ENCODE measurements at places on chromosomes 2 and 18.

GRCh38 chr2:105180491-105180972, 61.0 kb upstream of the GPR45 start:
- DNase-seq = no peak

- peak; percentile 49 for DNase-seq
Measured at GRCh38 chr2:241271706-241272302, 43.7 kb downstream of the HDLBP start.

- DNase-seq = peak; percentile 53
Measured at GRCh38 chr2:174603280-174603679, 5.7 kb upstream of the WIPF1 start.

DNA sequence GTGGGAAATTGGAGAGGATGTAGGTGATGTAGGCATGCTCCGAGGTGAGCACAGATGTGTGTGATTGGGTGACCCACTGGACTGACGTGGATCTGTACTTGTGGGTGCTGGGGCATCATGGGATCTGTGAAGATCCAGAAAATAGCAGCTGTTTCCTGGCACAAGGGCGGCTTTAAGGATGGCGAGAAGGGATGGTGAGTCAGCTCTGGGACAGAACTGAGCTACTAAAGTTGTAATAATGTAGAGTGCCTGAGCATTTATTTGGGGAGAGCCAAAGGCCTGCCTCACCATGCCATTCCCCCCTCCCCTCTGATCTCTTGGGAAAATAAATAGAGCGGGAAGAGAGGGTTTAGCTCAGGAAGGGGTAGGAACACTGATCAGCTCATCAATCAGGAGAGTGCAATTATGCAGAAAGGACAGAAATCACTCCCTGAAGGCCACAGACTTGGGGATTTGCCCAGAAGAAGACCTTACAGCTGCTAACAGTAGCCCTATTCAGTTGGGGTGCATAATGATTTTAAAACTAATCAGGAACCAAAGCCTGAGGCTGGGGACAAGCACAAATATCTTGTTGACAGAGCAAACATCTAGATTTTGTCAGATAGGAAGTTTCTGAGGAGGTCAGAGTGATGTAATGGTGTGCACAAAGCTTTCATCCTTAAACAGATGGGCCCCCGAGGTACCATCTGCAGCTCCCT, 30.3 kb downstream of the TANC1 start:
- no peak for DNase-seq

- no peak for DNase-seq
Measured at GRCh38 chr2:74499267-74499939, at the start of gene LBX2. TSS of gene LBX2 (minus strand) at chr2:74499603. CDS start at chr2:74499537, 66 bp downstream.

DNA sequence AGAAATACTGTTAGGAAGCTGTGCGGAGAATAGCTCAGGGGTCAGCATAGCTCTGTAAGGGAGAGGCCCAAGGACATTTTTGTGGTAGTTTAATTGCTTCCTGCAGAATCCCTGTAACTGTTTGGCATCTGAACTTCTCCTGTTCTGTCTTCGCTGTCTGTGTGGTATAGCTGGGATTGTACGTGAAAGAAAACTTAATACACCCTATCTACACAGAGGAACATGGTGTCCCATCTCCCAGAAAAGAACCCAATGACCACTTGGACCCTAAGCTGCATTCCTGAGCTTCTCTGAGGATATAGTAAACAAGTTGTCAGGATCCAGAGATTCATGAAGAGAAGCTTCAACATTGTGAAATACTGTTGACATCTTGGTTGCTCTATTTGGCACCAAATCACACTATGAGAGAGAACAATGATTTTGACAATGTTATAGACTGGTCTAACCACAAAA, 81.3 kb downstream of the CDC42EP3 start:
- peak; percentile 82 for DNase-seq

DNA sequence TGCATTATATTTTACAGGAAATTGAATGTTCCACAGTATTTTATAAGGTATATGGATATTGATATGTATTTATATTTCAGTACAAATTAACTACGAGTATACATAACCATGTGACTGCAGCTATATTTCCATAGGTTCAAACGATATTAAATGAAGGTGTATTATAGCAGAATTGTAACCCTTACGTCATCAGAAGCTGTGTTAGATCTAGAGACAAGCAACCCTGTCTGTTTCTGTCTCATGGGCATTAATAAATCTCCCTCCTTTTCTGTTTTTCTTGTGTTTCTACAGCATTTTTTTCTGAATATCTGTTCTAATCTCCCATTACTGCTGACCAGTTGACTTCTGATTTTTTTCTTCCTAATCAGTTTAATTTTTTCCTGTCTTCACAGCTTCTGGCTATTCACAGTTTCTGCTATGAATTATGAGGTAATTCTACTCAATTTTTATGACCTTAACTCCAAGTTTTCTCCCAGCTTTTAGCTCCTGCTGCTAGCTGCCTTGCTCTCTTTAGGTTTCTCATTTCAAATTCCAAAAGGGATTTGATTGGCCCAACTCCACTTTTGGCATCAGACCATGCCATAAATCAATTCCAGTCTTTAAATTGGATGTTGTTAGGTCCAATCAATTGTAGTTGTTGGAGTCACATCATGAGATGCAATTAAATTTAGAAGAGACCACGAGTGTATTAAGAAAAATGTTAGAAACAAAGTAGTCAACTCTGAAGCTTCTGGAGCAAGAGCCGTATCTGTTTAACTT, 277.5 kb upstream of the ZSWIM2 start:
- no peak for DNase-seq

GRCh38 chr2:191276792-191277465, 31.7 kb downstream of the MYO1B start:
- no peak for DNase-seq

DNA sequence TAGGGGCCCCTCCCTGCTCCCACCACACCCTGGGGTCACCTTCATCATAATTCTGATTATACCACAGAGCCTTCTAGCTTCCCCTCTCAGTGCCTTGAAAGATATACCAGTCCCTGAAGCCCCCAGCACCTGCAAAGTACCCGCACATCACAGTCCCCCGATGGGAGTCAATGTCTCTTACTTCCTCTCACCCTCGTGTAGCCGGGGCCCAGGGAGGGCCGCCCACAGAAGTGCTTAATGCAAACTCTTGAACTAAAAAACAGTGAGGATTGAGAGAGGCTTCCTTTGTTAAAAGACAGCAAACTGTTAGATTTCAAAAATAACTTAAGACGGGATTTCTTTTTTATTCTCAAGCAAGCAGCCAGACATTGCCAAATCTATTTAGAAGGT, 76.5 kb downstream of the SFXN5 start:
- no peak for DNase-seq

DNA sequence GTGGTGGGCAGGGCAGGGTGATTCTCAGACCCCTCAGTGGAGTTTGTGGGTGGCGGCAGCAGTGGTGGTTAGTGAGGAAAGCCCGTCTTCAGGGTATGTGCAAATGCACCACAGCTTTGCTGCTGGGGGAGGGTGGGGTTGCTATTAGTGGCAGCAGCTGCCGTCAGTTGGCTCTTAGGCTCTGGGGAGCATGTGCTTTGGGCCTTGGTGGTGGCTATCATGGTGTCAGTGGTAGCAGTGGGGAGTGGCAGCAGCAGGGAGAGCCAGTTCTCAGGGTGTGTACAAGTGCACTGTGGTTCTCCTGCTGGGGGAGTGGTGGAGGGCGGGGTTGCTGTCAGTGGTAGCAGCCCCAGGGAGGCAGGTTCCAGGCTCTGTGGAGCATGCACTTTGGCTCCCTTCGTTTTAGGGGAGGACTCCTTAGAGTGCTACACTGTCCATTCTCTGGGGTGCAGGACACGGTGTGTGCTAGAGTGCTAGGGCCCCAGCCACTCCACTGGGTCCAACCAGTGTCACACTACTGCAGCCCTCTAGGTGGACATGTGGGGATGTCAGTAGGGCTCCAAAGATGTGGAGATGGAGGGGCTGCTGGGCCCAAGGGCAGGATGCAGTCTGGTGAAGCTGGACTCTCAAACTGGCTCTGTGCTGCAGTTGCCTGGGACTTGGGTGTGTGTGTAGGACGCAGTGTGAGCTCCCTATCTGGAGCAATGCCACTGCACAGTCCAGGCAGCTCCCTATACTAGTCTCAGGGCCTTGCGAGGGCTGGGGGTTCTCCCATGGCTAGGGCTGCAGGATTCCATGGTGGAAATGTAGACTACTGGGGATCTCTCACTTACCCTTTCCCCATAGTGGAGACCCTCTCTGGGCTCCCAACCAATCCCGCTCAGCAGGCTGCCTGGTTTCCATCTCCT, 45.3 kb downstream of the ADCYAP1 start:
- DNase-seq = no peak

- no peak for DNase-seq
Measured at GRCh38 chr2:240906141-240906910, at the start of gene CROCC2. TSS of gene CROCC2 (plus strand) at chr2:240906336. CDS start at chr2:240906514, 178 bp downstream.

DNA sequence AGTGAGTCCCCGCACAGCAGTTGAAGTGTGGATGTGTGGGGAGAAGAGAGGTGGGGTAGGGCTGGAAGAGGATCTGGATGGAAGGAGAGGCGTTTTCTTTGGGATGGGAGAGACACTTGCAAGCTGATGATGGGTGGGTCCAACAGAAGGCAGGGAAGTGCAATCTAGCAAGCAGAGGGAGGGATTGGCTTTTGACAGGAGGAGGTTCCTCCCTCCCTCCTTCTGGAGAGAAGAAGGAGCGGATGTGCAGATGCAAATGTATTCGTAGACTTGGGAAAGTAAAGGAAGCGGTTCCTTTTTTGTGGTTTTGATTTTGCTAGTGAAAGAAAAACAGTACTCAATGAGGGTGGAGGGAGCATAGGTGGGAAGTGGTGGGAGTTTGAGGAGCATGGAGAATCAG, 48.9 kb downstream of the LAMA3 start:
- DNase-seq = no peak

DNA sequence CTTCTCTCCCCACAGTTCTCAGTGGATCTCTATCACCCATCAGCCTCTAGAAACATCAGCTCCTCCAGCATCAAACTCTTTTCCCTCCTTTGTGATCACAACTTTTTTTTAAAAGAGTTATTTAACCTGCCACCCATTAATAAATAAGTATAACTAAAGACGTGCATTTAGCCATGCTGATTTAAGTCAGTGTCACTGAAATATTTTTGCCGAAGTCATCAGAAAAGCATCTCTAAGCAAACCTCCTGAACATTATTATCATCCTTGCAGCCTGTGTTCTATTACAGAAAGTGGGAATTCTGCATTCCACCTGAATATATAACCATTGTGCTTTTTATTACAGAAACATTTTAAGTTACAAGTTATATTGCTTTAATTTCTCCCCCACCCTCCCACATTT, 106.2 kb upstream of the ARHGAP28 start:
- DNase-seq = no peak

GRCh38 chr2:10717628-10718027, 3.8 kb upstream of the ATP6V1C2 start:
- peak; percentile 21 for DNase-seq

GRCh38 chr18:9952633-9953416, 39.0 kb downstream of the VAPA start:
- no peak for DNase-seq

- no peak for DNase-seq
Measured at GRCh38 chr2:120976501-120977307, 241.0 kb downstream of the GLI2 start.

DNA sequence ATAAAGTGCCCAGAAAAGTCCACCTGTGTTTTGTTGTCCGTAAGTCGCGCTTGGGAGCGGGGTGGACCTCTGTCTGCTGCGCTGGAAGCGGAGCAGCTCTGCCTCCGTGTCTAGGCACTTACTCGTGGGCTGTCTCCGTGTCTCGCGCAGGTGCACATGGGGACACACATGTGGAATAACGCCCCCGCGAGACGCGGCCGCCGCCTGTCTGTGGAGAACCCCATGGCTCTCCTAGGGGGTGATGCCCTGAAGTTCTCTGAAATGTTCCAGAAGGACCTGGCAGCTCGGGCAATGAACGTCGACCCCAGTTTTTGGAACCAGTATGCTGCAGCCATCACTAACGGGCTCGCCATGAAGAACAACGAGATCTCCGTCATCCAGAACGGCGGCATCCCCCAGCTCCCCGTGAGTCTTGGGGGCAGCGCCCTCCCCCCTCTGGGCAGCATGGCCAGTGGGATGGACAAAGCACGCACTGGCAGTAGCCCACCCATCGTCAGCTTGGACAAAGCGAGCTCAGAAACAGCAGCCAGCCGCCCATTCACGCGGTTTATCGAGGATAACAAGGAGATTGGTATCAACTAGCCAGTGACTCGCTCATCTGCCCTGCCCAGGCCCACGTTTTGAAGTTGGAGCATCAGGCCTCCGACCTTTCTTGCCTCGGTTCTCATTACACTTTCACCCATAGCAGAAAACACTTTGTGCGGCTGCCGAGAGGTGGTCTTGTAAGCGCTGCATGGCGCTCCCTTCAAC, 17.3 kb downstream of the SALL3 start:
- DNase-seq = no peak

GRCh38 chr2:159573846-159574606, 42.3 kb downstream of the BAZ2B start:
- DNase-seq = peak; percentile 30

DNA sequence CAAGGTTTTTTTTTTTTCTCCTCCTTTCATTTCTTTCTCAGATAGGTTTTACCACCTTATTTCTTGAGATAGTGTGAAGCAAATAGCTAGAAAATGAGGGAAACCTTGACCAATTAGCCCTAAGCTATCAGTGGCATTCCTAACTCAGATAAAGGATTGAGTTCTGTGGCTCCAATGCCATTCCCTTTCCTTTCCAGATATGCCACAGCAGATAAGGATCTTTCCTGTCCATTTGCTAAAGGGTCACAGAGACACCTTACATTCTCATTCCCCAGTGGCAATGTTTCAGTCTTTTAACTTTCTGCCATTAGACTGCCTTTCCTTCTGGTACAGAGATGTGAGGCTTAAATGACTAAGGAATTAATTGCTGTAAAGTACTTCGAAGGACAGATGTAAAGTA, 81.7 kb downstream of the MGAT5 start:
- DNase-seq = no peak

DNA sequence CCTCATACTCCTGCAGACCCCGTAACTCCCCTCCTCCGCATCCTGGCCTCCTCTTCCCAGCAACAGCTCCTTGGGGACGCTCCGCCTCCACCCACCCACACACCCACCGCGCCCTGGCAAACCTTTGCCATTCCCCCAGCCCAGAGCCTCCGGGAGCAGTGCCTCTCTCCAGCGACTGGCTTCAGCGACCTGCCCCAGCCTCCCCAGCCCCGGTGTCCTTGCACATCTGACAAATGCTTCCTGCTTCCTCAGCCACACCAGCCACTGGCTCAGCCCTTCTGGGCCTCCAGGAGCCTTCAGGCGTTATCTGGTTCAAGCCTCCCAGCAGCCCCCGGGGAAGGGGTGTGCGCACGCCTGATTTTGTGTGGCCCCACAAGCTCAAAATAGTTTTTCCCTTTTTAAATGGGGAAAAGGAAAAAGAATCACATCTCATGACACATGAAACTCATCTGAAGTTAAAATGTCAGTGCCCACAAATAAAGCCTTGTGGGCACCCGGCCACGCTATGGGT, 14.2 kb downstream of the ESPNL start:
- no peak for DNase-seq

DNA sequence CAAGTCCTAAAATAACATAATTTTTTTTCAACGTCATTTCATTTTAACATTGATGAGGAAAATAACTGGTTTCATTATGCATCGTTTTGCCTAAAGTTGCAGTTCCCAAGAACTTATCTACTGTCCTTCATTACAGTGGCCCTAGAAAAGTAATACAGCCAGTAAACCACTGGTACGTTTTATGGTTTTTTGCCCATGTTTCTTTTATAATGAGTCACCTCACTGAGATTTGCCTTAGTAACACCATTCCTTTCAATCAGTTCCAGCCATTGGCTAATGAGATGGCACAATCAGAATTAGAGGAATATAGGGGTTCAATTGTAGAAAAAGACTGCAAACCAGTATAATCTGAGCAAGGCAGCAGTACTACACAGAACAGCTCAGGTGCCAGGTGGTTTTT, 422.6 kb upstream of the LYPD1 start:
- no peak for DNase-seq

All from fibroblast of the conjunctiva (primary cell).